Activated CD8-positive, alpha-beta T cell treated with anti-CD3 and anti-CD28 coated beads for 36 hours (primary cell): ENCODE measurements at places on chromosomes 11 and 22. TPM values are rescaled to one million over a fixed set of nuclear protein-coding genes. Genes with fewer than 3 reads are reported as not detected.

C1QTNF4 gene
- 0.18 TPM for total RNA-seq

DNA sequence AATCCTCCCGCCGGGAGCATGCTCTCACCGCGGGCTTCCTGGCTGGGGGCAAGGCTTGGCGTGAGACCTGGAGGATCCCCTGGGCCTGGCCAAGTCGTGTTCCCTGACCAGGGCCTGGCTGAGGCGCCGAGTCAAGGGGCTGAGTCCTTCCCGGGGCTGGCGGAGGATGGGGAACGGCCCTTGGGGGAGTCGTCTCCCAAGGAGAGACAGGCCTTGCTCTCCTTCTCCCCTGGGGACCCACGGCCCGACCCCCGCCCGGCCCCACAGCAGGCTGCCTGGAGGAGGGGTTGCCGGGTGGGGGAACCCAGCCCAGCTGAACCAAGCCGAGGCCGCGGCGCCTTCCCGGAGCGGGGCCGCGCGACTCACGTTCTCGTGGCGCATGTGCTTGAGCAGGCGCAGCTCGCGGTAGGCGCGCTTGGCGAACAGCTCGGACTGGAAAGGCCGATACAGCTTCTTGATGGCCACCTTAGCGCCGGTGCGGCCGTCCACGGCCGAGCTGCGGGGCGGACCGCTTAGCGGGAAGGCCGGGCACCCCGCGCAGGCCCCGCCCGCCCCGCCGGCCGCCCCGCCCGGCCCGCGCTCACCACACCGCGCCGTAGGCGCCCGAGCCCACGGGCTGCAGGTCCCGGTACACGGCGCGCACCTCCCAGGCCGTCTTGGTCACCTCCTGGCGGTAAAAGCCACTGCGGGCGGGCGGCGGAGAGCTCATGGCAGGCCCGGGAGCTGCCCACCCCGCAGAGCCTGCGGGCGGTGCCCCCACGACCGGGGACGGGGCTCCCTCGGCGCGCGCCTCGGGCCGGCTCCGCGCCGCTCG is 475 bp downstream of the MAPK12 start:
- peak; percentile 57 for DNase-seq
- H3K4me3 ChIP-seq: peak overlapping the region; percentile 52
- peaks cover 6% of the 10 kb centered on the region for H3K4me1 ChIP-seq
- H3K27me3 ChIP-seq: peaks cover 20% of the 10 kb centered on the region
- H3K36me3 ChIP-seq: no peaks in the 10 kb centered on the region
- H3K27ac ChIP-seq: no peak overlapping the region

GRCh38 chr22:19607192-19608002 is 83.2 kb upstream of the CLDN5 start:
- H3K4me1 ChIP-seq: peaks cover 45% of the 10 kb centered on the region
- H3K36me3 ChIP-seq: no peaks in the 10 kb centered on the region
- no peak overlapping the region for H3K4me3 ChIP-seq
- peak overlapping the region; percentile 44 for H3K27ac ChIP-seq

GRCh38 chr11:112453601-112454577 is 193.2 kb upstream of the PLET1 start:
- H3K4me3 ChIP-seq: no peak overlapping the region
- H3K36me3 ChIP-seq: no peaks in the 10 kb centered on the region
- no peaks in the 10 kb centered on the region for H3K27me3 ChIP-seq
- DNase-seq: peak; percentile 69

- peaks cover 50% of the 10 kb centered on the region for H3K36me3 ChIP-seq
- H3K27ac ChIP-seq: peak overlapping the region; percentile 99
- H3K4me3 ChIP-seq: peak overlapping the region; percentile 94
- peaks cover 21% of the 10 kb centered on the region for H3K4me1 ChIP-seq
Measured at GRCh38 chr22:23895599-23896144, 1.5 kb downstream of the MIF start.

DNA sequence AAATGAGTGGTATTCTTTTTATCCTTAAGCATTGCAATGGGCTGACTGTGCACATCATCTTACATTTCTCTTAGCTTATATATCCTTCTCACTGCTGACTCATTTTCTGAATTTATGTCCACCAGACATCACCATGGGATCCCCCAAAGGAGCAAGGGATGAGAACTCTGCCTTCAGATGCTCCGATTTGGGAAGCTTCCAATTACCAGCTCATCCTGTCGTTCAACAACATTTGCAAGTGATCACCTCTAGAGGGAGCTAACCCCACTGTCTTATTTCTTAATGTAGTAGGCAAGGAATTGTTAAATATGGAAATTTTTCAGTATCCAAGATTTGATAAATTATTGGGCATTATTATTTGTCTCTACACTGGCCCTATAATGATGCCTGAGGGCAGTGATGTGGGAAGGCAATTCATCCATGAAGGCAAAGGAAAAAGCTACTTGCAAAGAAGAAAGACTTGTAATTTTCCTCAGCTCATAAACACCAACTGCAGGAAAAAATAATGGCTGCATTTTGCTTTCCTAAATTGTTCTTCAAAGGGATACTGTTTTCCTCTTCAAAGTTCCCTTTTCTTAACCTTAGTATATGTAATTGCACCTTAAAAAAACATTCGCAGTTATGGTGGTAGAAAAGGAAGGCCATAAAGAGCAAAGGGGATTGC is 102.4 kb upstream of the FSHB start:
- no peaks in the 10 kb centered on the region for H3K4me1 ChIP-seq
- DNase-seq: no peak
- no peak overlapping the region for H3K4me3 ChIP-seq
